ENCODE measurements at places on chromosomes 12 and 14. TPM values are rescaled to one million over a fixed set of nuclear protein-coding genes. Genes with fewer than 3 reads are reported as not detected.
A peak's percentile ranks its signal among the peaks of the same experiment; 100 is the strongest.

The GARIN6 gene
- total RNA-seq, result not detected

The PRH2 gene
- total RNA-seq, result not detected

The HRK gene
- total RNA-seq, result 0.14 TPM

The SLC24A4 gene
- 4.4 TPM for total RNA-seq

The IKZF4 gene
- 4.5 TPM for total RNA-seq

The FAM222A gene
- 2.9 TPM for total RNA-seq

The IL22 gene
- total RNA-seq, result not detected

The CHMP4A gene
- 58.3 TPM for total RNA-seq

The BICD1 gene
- total RNA-seq, result 18.7 TPM

The SLCO1B1 gene
- not detected for total RNA-seq

The PGF gene
- 34.4 TPM for total RNA-seq

The CLEC9A gene
- total RNA-seq, result not detected

The DDHD1 gene
- 46.0 TPM for total RNA-seq

DNA sequence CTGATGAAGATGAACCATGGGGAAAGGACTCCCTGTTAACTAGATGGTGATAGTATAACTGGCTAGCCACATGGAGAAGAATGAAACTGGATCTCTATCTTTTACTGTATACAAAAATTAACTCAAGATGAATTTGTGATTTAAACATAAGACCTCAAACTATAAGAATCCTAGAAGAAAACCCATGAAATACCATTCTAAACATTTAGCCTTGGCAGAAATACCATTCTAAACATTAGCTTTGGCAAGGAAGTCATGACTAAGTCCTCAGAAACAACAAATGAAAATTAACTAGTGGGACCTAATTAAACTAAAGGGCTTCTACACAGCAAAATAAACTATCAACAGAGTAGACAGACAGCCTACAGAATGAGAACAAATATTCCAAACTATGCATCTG, 28.4 kb upstream of the NOVA1 start:
- H3K4me1 ChIP-seq, result no peaks in the 10 kb centered on the region
- no peak for DNase-seq
- H3K27me3 ChIP-seq, result no peaks in the 10 kb centered on the region
- H3K27ac ChIP-seq, result no peak overlapping the region

DNA sequence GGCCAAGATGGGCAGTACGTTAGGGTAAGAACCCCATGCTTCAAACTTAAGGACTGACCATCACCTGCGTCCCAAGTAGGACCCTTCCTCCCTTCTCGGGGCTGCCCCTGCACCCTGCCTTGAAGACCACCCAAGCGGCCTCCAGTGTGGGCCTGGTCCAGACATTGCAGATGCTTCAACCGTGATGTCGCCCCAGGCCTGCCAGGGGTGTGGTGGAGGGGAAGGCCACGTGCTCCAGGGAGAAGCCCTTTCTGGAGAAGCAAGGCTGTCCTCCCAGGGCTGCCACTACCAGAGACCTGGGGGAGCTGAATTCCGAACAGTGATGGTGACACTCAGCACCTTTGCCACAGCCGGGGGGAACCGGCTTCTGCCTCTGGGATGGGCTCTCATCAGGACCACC, 13.3 kb downstream of the NGB start:
- H3K4me1 ChIP-seq, result no peaks in the 10 kb centered on the region
- DNase-seq, result no peak
- no peaks in the 10 kb centered on the region for H3K27me3 ChIP-seq
- no peaks in the 10 kb centered on the region for H3K36me3 ChIP-seq
- H3K4me3 ChIP-seq, result no peak overlapping the region

GRCh38 chr12:6281081-6281809, 29.2 kb upstream of the PLEKHG6 start:
- peaks cover 42% of the 10 kb centered on the region for H3K4me1 ChIP-seq
- no peak overlapping the region for H3K4me3 ChIP-seq
- no peak for DNase-seq
- H3K36me3 ChIP-seq, result no peaks in the 10 kb centered on the region
- no peaks in the 10 kb centered on the region for H3K27me3 ChIP-seq
- peak overlapping the region; percentile 84 for H3K27ac ChIP-seq

GRCh38 chr14:65115615-65116014, 13.3 kb upstream of the MAX start:
- no peak overlapping the region for H3K27ac ChIP-seq
- no peaks in the 10 kb centered on the region for H3K4me1 ChIP-seq
- H3K4me3 ChIP-seq, result no peak overlapping the region
- H3K27me3 ChIP-seq, result no peaks in the 10 kb centered on the region
- no peak for DNase-seq

GRCh38 chr12:123948796-123949769, 23.5 kb downstream of the CCDC92 start:
- H3K36me3 ChIP-seq, result peaks cover 4% of the 10 kb centered on the region
- no peak for DNase-seq
- H3K4me1 ChIP-seq, result peaks cover 31% of the 10 kb centered on the region
- H3K27ac ChIP-seq, result no peak overlapping the region
- no peaks in the 10 kb centered on the region for H3K27me3 ChIP-seq

DNA sequence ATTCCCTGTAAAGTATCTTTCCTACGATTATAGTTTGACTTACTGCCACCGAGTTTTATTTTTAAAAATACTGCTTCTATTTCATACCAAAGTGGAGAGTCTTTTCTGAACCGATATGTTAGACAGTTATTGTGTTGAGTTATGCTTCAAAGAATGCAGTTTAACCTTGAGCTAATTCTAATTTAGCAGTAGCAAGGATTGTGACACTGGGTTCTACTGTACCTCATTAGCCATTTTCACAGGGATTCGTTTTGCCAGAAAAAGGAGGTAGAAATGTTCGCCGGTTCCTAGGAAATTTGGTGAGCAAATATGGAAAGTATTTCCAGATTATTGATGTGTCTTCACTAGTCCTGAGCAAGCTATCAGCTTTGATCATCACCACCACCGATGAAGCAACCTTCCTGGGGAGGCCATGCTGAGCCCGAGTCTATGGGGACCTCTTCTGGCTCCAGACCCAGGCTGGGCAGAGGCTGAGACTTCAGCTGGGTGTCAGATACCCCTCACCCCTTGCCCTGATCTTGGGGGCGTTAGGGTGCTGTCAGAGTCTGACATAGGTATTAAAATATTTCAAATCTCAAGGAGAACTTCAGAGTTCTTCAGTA, 13.6 kb downstream of the GLRX5 start:
- H3K4me3 ChIP-seq, result no peak overlapping the region
- peaks cover 9% of the 10 kb centered on the region for H3K4me1 ChIP-seq
- no peak for DNase-seq
- H3K27ac ChIP-seq, result no peak overlapping the region

GRCh38 chr12:5996459-5996858, 51.4 kb upstream of the ANO2 start:
- no peaks in the 10 kb centered on the region for H3K27me3 ChIP-seq
- no peak for DNase-seq
- H3K36me3 ChIP-seq, result no peaks in the 10 kb centered on the region
- H3K4me1 ChIP-seq, result no peaks in the 10 kb centered on the region
- no peak overlapping the region for H3K4me3 ChIP-seq

- DNase-seq, result no peak
- H3K27ac ChIP-seq, result no peak overlapping the region
- H3K27me3 ChIP-seq, result no peaks in the 10 kb centered on the region
- H3K4me1 ChIP-seq, result no peaks in the 10 kb centered on the region
- H3K36me3 ChIP-seq, result no peaks in the 10 kb centered on the region
- H3K4me3 ChIP-seq, result no peak overlapping the region
Measured at GRCh38 chr12:55619354-55620138, 17.1 kb upstream of the OR10P1 start.

DNA sequence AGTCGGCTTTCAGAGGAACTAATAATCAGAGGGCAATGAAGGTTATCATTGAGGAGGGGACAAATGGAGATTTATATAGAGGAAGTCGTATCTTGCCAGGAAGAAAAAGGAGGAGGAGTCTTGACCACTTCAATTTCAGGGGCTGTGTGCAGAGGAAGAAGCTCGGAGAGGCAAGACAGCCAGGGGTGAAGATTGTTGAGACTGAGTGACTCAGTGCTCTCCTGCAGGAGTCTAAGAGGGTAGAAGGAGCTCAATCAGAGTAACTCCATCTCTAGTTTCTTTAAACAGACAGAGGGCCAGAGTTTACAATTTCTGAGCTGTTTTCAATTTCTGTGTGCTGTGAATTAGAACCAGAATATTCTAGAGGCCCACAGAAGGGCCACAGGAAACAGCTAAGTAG, 439.3 kb upstream of the PRICKLE1 start:
- no peaks in the 10 kb centered on the region for H3K4me1 ChIP-seq
- DNase-seq, result no peak
- no peak overlapping the region for H3K4me3 ChIP-seq
- H3K36me3 ChIP-seq, result no peaks in the 10 kb centered on the region

GRCh38 chr12:91884230-91884629, 261.4 kb downstream of the BTG1 start:
- no peak overlapping the region for H3K27ac ChIP-seq
- no peaks in the 10 kb centered on the region for H3K36me3 ChIP-seq
- H3K27me3 ChIP-seq, result no peaks in the 10 kb centered on the region
- DNase-seq, result no peak
- H3K4me1 ChIP-seq, result no peaks in the 10 kb centered on the region
- H3K4me3 ChIP-seq, result no peak overlapping the region

- no peaks in the 10 kb centered on the region for H3K4me1 ChIP-seq
- H3K27me3 ChIP-seq, result no peaks in the 10 kb centered on the region
- H3K36me3 ChIP-seq, result no peaks in the 10 kb centered on the region
- DNase-seq, result no peak
- no peak overlapping the region for H3K4me3 ChIP-seq
- H3K27ac ChIP-seq, result no peak overlapping the region
Measured at GRCh38 chr12:4743046-4743445, 22.8 kb downstream of the GALNT8 start.

DNA sequence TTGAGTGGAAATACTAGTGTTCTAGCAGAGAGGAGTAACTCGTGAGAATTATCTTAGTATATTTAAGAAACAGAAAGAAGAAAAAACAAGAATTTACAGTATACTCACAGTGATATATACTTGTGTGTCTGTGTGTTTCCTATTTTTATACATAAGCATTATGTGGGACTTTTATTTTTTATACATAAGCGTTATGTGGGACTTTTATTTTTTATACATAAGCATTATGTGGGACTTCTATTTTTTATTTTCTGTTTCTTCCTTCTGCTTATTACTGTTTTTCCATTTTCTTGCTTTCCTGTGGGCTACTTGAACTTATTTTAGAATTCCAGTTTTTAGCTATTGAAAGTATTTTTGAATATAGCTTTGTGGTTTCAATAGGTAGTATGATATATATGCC, 6.9 kb upstream of the ZNF140 start:
- H3K27ac ChIP-seq, result no peak overlapping the region
- H3K27me3 ChIP-seq, result no peaks in the 10 kb centered on the region
- H3K36me3 ChIP-seq, result no peaks in the 10 kb centered on the region

- no peak overlapping the region for H3K27ac ChIP-seq
- no peaks in the 10 kb centered on the region for H3K36me3 ChIP-seq
- H3K27me3 ChIP-seq, result no peaks in the 10 kb centered on the region
- H3K4me3 ChIP-seq, result no peak overlapping the region
- no peaks in the 10 kb centered on the region for H3K4me1 ChIP-seq
- DNase-seq, result no peak
Measured at GRCh38 chr12:54388237-54389133, 4.0 kb upstream of the ZNF385A start.

DNA sequence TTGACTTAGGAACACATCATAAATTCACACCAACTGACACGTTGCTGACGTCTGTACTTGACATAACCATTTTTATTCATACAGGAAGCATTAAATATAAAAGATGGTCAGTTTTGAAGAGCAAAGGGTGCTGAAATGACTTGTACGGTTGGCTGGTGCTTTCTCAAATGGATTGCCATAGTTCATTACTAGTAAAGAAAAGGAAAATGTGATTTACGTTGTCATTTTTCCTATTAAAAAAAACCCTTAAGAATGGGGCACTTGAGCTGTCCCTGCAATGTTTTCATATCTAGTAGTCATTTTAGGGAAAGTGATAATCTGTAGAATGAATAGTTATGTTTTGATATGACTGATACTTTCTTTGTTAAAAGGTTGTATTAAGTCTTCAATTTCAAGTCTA, 22.5 kb upstream of the MANSC4 start:
- no peak overlapping the region for H3K4me3 ChIP-seq
- no peak for DNase-seq
- H3K4me1 ChIP-seq, result peaks cover 44% of the 10 kb centered on the region
- H3K36me3 ChIP-seq, result peaks cover 28% of the 10 kb centered on the region
- peak overlapping the region; percentile 91 for H3K27ac ChIP-seq
- H3K27me3 ChIP-seq, result no peaks in the 10 kb centered on the region

DNA sequence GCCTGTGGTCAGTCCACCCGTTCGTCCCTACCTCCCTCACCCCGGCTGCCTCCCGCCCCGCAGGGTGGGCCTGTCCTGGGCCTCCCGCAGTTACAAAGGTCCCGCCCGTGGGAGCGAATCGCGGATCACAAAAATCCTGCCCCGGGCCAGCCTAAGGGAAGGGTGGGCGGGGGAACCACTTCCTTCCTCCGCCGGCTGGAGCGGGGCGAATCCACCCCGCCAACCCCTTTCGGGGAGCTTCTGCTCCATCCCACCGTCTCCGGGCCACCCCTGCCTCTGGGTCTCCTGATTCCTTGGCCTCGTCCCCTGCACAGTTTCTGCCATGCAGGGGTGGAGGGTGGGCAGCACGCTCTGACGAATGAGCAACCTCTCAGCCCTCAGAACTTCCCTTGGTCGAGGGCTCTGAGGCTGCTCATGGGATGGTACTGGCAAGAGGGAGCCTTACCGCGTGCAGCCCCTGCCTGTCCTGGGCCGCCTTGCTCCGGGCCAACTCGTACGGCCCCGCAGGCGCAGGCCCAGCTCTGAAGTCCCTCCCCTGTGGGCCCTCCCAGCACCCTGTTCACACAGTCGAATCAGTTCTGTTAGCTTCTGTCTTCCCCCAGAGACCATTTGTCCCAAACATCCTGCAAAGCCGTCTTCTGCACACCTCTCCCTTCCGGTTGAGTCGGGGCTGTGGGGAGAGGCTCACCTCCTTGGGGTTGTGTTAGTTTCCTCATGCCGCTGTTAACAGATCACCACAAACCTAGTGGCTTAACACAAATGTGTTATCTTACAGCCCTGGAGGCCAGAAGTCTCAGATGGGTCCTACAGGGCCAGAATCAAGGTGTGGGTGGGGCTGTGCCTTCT, 589 bp upstream of the HVCN1 start:
- no peak for DNase-seq
- peak overlapping the region; percentile 82 for H3K4me3 ChIP-seq
- H3K27ac ChIP-seq, result peak overlapping the region; percentile 57
- H3K27me3 ChIP-seq, result no peaks in the 10 kb centered on the region

DNA sequence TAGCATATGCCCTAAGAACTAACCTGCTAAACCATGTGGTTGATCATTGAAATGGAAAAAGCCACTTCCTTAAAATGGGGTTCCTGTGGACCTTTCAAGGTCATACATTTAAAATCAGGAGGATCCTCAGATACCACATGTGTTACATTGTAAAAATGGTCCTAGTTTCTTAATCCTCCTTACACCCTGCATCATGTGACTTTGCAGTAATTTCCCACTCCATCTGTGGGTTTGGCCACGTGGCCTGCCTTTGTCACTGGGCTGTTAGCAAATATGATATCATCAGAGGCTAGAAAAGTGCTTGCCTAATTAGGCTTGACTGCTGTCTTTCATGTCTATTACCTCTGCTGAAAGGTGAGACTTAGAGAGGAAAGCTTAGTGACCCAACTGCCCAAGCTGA, 70.7 kb downstream of the CMKLR1 start:
- no peak overlapping the region for H3K4me3 ChIP-seq
- H3K36me3 ChIP-seq, result no peaks in the 10 kb centered on the region
- no peaks in the 10 kb centered on the region for H3K27me3 ChIP-seq
- DNase-seq, result no peak
- H3K4me1 ChIP-seq, result no peaks in the 10 kb centered on the region

GRCh38 chr14:90676912-90677311, 139.3 kb downstream of the TTC7B start:
- H3K4me3 ChIP-seq, result no peak overlapping the region
- H3K4me1 ChIP-seq, result peaks cover 40% of the 10 kb centered on the region
- DNase-seq, result no peak

GRCh38 chr12:108778053-108778452, 46.7 kb upstream of the CORO1C start:
- no peaks in the 10 kb centered on the region for H3K36me3 ChIP-seq
- H3K27ac ChIP-seq, result no peak overlapping the region
- no peaks in the 10 kb centered on the region for H3K27me3 ChIP-seq
- peaks cover 32% of the 10 kb centered on the region for H3K4me1 ChIP-seq
- DNase-seq, result no peak

All from thoracic aorta (tissue), 2 donors.